Caki2 (cell line): ENCODE measurements at places on chromosomes 2 and 18. TPM values are rescaled to one million over a fixed set of nuclear protein-coding genes. Genes with fewer than 3 reads are reported as not detected.

GRCh38 chr2:47501374-47502200 lies 98.6 kb downstream of the MSH2 start:
- DNase-seq, result no peak

Gene POTEC
- total RNA-seq, result not detected in 2 replicates

GRCh38 chr2:7458066-7458465 lies 540.9 kb downstream of the RNF144A start:
- no peak for DNase-seq

- no peak for DNase-seq
Measured at GRCh38 chr2:88950010-88950409, 258.5 kb downstream of the RPIA start.

DNA sequence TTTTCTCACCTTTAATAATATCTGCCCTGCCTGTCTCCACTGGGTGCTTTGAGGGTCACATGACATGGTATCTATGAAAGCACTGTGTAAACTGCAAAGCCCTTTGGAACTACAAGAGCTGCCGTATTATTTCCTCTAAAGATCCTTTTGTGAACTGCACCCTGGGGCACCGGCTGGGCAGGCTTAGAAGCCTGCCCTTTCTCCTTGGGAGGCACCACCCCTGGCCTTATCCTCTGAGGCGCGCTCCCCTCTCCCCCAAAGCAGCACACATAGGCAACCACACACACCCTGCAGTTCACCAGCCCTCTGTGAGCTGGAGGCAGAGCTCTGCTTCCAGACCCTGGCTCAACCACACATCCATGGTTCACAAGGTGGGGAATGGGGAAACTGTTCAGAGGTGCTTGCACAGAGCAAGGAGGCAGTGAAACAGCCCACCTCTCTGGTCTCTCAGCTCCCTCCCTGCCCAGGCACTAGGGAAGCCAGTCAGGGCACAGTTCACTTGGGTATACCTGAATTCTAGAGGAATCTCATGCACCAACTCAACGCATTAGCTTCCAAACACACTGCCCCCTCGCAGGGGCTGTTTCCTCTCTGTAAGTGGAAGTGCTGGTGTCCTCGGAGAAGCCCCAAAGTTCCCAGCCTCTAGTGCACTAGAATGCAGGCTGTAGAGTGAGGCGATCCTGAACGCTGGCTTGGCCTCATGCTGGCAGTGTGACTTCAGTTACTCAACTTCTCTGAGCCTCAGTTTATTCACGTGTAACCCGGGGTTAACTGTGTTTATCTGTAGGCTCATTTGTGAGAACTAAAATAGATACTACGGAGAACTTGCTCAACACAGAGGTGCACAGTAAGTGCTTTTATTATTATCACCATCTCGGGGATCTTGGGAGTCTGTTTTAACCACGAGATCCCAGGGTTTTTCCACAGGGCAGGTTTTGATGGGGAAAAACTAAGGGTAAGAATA lies 11.0 kb downstream of the SIGLEC15 start:
- DNase-seq, result no peak

DNA sequence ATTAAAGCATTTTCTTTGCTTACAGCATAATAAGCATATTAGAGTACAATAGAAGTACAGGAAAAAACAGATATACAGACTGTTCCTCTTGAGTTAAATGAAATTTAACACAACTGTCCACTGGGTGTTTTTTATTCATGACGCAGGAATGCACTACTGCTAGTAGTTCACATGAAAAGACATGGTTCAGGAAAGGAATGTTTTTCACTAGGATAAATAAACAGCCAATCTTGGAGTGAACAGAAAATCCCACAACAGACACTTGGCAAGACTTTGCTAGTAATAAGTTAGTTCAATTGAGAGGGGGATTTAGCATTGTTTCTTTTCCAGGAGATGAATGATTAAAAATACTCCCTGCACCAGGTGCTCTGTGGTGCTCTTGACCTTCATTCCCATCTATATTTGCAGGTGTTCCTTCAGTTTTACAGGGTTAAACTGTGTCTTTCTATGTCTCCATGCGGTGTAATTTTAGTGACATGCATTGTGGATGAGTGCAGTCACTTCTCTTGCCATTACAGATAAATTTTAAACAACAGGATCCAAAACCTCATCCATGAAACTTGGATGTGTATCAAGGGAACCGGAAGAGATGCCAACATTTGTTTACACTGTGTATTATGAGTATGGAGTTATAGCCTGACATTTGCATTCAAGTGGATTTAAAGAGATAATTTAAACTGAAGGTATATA lies 796.6 kb downstream of the DSC3 start:
- DNase-seq, result no peak

Gene ACTR1B
- 89.3 and 113 TPM in 2 replicates for total RNA-seq

DNA sequence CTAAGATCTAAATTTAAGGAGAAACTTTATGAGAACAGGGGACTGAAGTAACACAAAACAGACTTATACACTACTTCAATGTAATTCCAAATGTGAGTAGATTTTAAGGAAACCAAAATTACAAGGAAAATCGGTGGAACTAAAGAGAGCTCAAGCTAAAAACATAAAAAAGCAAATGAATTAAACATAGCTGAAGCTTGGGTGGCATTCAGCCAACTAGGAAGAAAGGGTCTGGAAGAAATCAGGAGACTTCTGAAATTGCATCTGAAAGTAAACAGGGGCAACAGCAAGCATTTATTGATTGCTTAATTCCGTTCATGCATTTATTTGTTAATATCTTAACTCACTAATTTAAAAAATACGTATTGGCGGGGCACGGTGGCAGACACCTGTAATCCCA lies 727.3 kb upstream of the PKDCC start:
- DNase-seq, result no peak

- no peak for DNase-seq
Measured at GRCh38 chr18:63113899-63114565, 205.5 kb downstream of the BCL2 start.

- DNase-seq, result no peak
Measured at GRCh38 chr2:16148632-16149348, 208.4 kb downstream of the MYCN start.

Gene MROH2A
- total RNA-seq, result not detected in 2 replicates

Gene STAT4
- total RNA-seq, result 11.1 and 15.2 TPM in 2 replicates

- no peak for DNase-seq
Measured at GRCh38 chr2:208077276-208077675, 47.0 kb downstream of the CRYGD start.

- DNase-seq, result no peak
Measured at GRCh38 chr18:21295101-21295500, 53.1 kb downstream of the GREB1L start.

GRCh38 chr2:99636144-99637034 lies 146.6 kb upstream of the REV1 start:
- DNase-seq, result no peak
